Cardiac fibroblast (primary cell): ENCODE measurements at places on chromosomes 4 and X.

DNA sequence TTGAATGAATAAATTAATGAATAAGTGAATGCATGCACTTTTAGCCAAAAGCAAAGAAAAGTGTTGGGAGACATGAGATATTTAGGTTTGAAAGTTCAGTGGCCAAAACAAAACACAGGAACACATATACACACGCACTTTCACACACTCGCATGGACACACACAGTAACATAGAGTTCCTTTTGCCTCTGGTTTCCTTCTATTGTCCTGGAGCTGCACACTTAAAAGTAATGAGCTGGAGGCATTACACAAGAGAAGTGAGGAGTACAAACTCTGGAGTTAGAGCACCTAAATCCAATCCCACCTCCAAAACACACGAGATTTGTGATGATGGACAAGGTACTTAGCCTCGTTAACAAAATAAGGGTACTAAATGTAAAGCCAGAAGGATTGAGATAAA lies 18.7 kb downstream of the PPA2 start:
- no peak for DNase-seq

DNA sequence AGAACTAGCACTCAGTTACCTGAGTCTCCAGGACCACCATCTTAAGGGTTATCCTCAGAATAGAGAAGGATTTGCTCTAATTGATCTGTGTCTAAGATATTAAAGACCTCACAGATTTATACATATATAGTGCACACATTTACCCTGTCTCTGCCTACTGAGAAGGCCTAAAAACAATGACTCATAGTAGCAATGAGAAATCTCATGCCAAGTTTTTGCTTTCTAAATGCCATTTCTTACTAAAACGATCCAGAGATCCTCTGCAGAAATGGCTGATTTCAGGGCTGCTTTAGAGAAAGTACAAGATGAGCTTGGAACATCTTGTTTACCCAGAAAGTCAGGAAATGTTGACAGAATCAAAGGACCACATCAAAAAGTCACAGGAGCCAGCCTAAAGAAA lies 79.1 kb upstream of the INPP4B start:
- no peak for DNase-seq

- DNase-seq: no peak
Observed at GRCh38 chrX:118475903-118476302, 19.7 kb upstream of the DOCK11 start.

GRCh38 chrX:20397587-20397986 lies 130.9 kb upstream of the RPS6KA3 start:
- DNase-seq: no peak

DNA sequence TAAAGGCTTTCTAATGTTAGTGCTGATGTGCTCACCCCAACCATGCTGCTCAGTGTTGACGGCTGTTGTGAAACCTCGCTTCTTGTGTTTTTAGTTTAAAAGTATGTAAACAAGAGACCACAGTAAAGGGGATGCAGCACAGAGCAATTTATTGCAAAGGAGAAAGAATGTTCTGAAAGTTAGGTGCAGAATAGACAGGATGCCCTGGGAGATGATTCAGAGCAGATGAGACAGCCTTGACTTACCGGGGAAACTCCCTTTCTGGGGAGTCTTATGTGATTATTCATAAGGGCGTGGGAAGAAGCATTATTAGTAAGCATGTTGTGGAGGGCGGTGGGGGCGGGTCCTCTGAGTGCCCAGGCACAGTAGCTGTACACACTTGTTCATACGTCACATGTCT lies 47.7 kb downstream of the EVC start:
- peak; percentile 83 for DNase-seq

GRCh38 chr4:25882226-25882625 lies 19.4 kb upstream of the SEL1L3 start:
- no peak for DNase-seq

GRCh38 chr4:1712216-1713002 lies at the start of gene SLBP:
SLBP (minus strand) TSS chr4:1712319; CDS start chr4:1712188, 131 bp downstream.
- DNase-seq: peak; percentile 96

DNA sequence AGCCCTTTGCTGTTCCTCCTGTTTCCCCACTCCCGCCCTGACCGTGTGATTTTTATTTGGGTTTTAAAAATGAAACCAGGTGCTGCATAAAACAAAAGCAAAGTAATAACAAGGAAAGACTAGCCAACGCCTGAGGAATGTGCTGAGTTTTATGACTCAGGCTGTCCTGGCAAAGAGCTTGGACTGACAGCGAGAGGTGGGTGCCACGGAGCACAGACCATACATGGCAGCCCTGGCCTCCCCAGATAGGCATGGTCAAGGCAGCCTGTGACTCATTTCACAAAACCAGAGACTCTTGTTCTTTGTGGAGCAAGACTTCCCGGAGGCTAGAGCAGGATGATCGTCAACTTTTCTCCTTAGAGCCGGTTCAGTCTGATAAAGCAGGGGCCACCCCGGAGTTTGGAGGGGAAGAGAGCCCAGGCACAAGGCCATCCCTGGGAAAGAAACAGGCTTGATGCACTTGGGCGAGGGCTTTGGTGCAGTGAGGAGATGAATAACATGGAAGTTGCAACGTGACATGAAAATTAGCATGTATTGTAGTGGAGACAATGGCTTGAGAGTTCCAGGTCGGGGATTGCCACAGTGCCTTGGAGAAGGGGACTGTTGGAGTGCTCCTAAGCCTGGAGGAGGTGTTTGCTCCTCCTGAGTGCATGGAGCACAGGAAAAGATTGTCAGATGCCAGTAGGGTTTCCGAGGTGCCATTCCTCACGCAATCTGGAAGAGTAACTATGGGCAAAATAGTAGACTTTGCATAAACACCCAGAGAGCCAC lies 54.8 kb downstream of the C4orf51 start:
- DNase-seq: peak; percentile 99

DNA sequence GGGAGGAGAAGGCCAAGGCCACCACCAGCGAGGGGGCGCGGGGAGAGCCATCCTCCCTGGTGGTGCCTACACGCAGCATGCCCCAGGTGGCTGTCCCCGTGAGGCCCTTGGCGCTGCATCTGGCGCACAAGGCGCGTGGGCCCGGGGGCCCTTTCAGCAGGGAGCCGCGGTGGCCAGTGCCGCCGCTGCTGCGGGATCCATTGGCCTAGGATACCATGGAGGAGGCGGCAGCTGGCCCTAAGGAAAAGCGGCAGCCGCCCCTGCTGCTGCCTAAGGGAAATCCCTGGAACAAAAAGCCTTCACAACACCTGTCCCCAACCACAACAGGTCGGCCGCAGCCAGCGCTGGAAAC lies 1059.6 kb downstream of the TECRL start:
- DNase-seq: no peak

- DNase-seq: peak; percentile 83
Observed at GRCh38 chrX:11629593-11630211, 36.0 kb downstream of the ARHGAP6 start.
